ENCODE measurements at places on chromosomes 7 and 10.

GRCh38 chr7:234708-235553 is 42.6 kb downstream of the FAM20C start:
- no peak for DNase-seq

DNA sequence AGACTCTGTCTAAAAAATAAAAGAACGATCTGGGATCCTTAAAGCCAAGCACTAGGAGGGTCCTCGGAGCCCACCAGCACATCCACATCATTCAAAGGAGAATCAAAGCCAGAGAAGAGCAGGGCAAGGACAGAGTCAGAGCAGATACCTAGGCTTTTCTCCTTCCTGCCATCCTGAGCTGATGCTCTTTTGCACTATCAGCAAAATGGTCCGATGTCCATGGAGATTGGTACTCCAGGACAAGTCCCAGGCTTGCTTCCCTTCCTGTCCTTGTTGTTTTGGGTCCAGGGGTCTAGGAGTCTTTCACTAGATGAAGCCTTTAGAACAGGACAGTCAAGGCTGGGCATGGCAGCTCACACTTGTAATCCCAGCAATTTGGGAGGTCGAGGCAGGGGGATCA is 58.0 kb upstream of the ELN start:
- no peak for DNase-seq

GRCh38 chr7:130473289-130473688 is 18.6 kb upstream of the MEST start:
- DNase-seq: no peak

DNA sequence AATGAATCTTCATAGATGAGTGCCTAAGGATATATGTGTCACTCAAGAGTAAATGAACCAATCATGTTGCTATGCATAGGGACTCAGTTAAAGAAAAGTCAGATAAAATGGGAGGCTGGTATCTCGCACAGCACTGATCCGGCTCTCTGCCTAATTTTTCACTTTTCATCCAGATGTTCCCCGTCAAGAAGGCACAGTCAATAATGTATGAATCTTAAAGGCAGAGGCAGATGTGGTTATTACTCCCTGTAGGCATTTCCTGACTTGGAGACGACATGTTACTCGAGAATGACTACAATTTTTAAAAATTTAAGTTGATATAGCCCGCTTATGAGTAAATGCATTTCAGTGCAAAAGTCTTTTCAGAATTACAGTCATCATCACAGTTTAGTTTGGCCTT is 113.6 kb downstream of the TBXAS1 start:
- no peak for DNase-seq

- no peak for DNase-seq
Observed at GRCh38 chr10:49633327-49634068, 19.7 kb downstream of the CHAT start.

GRCh38 chr10:8181496-8182157 is 127.1 kb downstream of the GATA3 start:
- no peak for DNase-seq

- DNase-seq: no peak
Observed at GRCh38 chr7:151894111-151895007, 17.4 kb upstream of the PRKAG2 start.

- DNase-seq: no peak
Observed at GRCh38 chr7:69564454-69565417, 33.5 kb upstream of the AUTS2 start.

- no peak for DNase-seq
Observed at GRCh38 chr10:112447620-112447928, 559 bp downstream of the VTI1A start.

GRCh38 chr10:48549236-48549635 is 55.6 kb downstream of the ARHGAP22 start:
- no peak for DNase-seq

- no peak for DNase-seq
Observed at GRCh38 chr10:3118641-3119091, 51.3 kb downstream of the PFKP start.

GRCh38 chr10:124493214-124493882 is 31.7 kb downstream of the LHPP start:
- DNase-seq: no peak

- DNase-seq: no peak
Observed at GRCh38 chr10:83603708-83604107, 535.6 kb upstream of the GHITM start.

GRCh38 chr7:90617442-90617841 is 21.3 kb downstream of the CDK14 start:
- no peak for DNase-seq

GRCh38 chr10:70551971-70552422 is 50.5 kb downstream of the PRF1 start:
- no peak for DNase-seq

GRCh38 chr10:95792874-95793285 is 36.9 kb downstream of the ENTPD1 start:
- DNase-seq: no peak

DNA sequence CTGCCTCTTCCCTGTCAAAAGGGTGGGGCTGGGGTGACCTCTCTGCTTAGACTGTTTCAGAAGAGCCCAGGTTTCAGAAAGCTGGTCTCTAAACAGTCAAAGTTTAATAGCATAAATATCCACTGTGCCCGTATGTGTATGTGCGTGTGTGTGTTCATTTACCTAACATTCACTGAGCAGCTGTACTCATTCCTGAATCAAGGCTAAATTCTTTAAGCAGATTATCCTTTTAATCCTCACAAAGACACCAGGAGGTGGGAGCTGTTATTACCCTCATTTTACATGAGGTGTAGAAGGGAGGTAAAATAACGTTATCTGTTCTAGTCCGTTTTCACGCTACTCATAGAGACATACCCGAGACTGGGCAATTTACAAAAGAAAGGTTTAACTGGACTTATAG is 72.2 kb downstream of the RSU1 start:
- no peak for DNase-seq

GRCh38 chr10:84531396-84531795 is 203.0 kb downstream of the CCSER2 start:
- DNase-seq: no peak

GRCh38 chr7:16985621-16986020 is 103.8 kb upstream of the AGR3 start:
- no peak for DNase-seq

DNA sequence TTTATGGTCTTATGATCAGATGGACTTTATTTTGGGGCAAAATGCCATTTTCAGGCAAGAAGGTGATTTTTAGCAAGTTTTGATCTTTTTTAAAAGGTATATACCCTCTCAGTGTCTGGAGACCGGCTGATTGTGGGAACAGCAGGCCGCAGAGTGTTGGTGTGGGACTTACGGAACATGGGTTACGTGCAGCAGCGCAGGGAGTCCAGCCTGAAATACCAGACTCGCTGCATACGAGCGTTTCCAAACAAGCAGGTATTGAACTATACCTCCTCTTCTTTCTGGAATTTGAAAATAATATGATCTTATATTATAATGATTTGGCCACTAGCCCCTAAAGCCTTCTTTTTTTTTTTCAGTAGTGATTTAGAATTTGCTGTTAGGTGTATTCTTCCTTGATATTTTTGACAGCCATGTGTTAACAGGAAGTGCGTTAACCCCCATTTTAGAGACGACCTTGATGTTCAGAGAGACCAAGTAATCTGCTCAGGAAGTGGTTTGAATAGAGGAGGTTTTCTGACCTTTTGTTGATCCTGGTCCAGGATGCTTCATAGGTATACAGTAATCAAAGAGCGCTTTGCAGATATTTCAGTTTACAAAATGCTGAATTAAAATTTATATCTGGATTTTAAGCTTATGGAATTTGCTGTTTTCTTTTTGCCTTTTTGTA is 6.2 kb downstream of the BUB3 start:
- peak; percentile 52 for DNase-seq

GRCh38 chr7:132871419-132871818 is 210.5 kb downstream of the CHCHD3 start:
- DNase-seq: no peak

- DNase-seq: no peak
Observed at GRCh38 chr10:93147281-93147680, 73.6 kb downstream of the CYP26A1 start.

- DNase-seq: no peak
Observed at GRCh38 chr10:61897671-61898434, 3.6 kb upstream of the ARID5B start.

DNA sequence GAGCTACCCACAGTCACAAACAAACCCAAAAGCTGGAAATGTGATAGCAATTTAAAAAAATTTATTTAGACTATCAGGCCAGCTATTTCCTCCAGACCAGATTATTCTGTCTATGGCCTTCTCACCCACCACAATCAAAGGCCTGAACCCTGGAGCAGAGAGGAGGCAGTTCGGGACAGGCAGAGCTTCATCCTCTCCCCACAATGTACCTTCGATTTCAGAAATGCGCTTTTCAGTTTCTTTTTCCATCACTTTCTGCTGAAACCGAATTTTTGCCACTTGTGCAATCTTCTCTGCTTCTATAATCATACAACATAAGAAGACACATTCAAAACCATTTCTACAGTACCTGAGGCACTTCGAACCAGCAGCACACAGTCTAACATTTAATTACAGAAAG is 29.9 kb downstream of the ERLIN1 start:
- no peak for DNase-seq

- DNase-seq: no peak
Observed at GRCh38 chr10:33271969-33272583, 62.4 kb downstream of the NRP1 start.

DNA sequence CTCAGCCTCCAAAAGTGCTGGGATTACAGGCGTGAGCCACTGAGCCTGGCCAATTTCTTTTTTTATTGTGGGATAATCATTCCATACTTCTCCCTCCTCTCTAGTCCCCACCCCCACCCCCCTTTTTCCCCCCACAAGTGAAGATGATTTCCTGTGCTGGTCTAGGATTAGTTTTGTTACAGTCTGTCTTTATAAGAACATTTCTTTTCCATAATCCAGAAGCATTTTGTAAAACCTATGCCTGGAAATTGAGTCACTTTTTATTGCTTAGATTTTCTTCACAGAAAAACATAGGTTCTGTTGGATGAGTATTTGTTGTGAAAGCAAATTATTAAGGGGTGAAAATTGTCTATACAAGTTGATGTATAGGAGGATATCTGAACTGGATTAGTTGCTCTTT is 98.9 kb downstream of the KAT6B start:
- DNase-seq: no peak

DNA sequence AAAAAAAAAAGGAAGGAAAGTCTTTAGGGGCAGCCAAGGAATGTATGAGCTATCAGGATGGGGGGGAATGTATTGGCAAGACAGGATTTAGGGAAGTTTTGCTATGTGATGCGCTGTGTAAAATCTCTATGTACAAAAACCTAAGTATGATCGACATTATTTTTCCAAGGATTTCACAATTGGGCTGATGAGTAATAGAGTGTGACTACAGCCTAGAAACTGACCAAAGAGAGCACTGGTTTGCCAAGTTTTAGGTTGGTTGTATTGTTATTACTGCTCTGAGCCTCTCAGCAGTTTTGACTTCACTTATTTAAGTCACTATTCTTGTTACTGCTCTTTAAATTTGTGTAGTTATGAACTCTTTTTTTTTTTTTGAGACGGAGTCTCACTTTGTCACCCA is 107.3 kb downstream of the NRCAM start:
- DNase-seq: no peak

DNA sequence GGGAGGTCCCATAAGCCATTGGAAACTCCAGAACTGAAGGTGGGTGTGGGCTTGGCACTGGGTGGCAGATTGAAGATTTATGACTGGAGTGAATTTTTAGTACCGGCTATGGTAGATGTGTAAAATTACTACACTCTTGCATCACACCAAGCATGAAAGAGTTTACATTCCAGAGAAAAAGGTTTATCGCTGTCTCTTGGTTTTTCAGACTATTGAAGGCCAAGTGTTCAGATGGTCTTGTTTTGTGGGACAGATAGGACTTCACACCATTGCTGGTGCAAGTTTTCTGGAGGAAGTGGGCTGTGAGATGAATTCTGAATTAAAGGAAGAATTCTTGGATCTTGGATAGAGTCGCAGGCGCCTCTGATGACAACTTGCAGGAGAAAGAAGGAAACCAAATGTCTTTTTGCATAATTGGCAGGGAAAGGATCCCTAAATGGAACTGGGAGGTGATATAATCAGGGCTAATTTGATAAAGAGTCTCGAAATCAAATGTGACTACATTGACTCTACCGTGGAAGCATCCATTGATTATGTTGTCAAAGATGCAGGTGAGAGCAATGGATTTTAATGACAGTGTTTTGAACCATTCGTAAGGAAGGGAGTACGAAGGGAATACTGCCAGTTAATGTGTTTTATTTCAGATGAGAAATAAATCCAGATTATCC is 14.2 kb upstream of the NMT2 start:
- DNase-seq: no peak

GRCh38 chr7:101122933-101123702 is 3.8 kb upstream of the SERPINE1 start:
- DNase-seq: no peak

DNA sequence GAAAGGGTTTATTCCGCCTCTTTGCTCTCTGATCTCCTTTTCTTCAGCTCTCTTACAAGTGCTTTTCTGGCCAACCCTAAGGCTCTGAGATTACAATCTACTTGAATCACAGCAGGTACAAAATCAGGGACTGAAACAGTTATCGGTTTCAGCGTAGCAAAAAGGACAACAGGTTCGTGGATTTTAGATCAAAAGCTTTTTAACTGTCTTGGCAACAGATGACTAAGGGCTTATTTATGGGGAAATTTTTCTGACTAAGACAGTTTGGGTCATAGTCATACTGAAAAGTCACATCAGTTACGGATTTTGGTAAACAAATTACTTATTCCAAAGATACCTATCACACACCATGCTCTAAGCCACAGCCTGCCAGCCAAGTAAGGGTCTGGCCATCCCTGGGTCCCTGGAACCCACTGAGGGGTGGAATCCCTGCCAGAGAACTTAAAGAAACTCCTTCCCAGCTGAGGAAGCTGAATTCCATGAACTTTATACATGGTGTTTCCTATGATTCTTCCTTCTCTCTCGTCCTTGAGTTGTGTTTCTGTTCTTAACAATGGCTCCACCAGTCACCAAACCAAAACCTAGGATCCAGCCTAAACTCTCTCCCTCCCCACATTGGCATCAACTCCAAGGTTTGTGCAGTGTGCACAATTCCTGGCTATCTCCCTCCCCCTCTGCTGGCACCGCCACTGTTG is 169.3 kb downstream of the FAM107B start:
- peak; percentile 85 for DNase-seq

GRCh38 chr10:67665491-67665890 is 30.5 kb downstream of the CTNNA3 start:
- DNase-seq: no peak

DNA sequence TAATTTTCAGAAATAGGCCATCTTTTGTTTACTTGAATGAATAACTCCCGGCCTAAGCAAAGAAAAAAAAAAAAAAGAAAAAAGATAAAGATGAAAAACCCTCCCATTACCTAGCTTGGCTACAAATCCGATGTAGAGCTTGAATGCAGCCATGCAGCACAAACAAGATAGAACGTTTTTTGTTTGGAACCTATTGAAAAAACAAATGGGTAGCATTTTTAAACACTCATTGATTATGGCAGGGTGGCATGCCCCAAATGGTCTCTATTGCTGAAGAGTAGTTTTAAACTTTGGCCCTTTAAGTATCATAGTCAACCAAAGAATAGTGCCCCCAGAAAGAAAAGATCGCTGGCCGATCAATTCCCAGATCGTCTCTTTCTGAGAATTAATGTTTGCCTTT is 84.4 kb downstream of the VTI1A start:
- DNase-seq: no peak

GRCh38 chr7:24609570-24609969 is 36.3 kb downstream of the PALS2 start:
- DNase-seq: no peak

All from CD4-positive, alpha-beta T cell treated with Interleukin-15 for 4 hours (primary cell).